ENCODE measurements at places on chromosomes 2 and 18.

DNA sequence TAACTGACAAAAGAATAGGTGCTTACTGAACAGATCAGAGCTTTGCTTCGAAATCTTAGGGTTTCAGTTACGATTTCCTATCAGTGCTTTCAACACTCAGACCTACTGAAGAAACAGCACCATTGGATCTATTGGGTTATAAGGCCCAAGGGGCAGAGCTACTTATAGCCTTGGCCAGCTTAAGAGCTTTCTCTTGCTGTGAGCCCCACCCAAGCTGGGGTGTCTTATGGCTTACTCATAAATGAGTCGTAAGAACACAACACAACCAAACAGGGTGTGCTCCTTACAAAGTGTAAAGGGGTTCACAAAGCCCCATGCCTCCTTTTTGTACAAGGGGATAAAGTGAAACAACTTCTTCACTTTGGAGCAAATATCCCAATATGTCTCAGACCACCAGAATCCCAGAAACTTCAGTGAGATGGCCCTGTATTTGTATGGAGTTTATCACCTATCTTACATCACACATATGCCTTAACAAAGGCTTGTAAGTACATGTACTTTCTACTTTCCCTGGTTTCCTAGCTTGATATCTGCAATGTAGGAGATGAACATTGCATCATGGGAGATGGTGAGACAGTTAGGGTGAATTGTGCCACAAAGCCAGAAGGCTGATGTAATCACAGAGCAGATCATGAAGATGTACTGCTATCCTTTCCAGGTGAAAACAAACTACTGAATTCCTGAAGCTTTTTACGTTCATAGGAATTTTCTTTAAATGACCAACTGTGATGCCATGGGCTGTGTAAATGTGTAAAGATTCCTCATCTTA lies 115.5 kb upstream of the GLI2 start:
- peak; percentile 3 for DNase-seq

GRCh38 chr2:8076448-8077342 lies 605.2 kb upstream of the ID2 start:
- DNase-seq = no peak

DNA sequence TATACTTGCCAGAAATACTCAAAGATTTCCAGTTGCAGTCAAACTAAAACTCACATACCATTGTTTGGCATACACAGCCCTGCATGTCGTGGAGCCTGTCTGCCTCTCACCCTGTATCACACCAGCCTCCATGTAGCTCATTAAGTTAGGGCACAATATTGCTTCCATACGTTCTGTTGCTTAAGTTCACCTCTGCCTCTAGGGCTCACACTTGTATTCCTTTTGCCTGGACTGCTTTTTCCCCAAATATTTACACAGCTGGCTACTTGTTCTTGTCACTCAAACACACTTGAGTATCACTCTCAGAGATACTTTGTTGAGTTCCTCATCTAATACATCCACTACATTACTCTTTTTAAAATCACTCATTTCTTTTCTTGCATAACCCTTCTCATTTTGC lies 83.1 kb downstream of the PTH2R start:
- DNase-seq = no peak

- DNase-seq = no peak
Measured at GRCh38 chr2:238216651-238217184, 13.2 kb upstream of the ILKAP start.

- no peak for DNase-seq
Measured at GRCh38 chr2:236827997-236828396, 257.7 kb upstream of the COPS8 start.

DNA sequence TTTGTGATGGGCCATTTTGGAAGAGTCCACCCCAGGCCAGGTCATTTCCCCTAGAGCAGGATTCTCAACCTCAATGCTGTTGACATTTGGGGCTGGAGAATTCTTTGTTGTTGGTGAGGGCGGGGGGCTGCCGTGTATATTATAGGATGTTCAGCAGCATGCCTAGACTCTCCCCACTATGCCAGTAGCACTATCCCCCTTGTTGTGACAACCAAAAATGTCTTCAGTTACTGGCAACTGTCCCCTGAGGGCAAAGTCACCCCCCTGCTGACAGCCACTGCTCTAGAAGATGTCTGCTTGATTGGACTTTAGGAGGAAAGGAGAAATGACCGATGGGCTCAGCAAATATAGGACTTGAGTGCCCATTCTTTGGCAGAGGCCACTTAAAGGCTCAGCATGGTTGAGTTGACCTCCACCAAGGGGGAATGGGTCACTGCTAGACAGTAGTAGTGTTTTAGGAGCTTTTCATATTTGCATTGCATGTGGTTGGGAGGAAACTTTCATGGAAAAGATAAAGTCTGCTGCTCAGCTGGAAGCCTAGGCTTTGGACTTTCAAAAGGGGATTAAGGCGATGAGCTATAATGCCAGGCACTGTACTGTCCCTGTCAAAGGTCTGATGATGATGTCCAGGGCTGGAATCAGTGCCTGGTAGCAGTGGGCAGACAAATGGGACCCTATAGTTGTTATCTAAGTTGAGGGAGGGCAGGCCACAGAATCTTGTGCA lies 61.1 kb upstream of the MCFD2 start:
- DNase-seq = no peak

GRCh38 chr2:65687614-65688013 lies 255.2 kb upstream of the SPRED2 start:
- no peak for DNase-seq
